ENCODE measurements at places on chromosomes 1 and 21.

DNA sequence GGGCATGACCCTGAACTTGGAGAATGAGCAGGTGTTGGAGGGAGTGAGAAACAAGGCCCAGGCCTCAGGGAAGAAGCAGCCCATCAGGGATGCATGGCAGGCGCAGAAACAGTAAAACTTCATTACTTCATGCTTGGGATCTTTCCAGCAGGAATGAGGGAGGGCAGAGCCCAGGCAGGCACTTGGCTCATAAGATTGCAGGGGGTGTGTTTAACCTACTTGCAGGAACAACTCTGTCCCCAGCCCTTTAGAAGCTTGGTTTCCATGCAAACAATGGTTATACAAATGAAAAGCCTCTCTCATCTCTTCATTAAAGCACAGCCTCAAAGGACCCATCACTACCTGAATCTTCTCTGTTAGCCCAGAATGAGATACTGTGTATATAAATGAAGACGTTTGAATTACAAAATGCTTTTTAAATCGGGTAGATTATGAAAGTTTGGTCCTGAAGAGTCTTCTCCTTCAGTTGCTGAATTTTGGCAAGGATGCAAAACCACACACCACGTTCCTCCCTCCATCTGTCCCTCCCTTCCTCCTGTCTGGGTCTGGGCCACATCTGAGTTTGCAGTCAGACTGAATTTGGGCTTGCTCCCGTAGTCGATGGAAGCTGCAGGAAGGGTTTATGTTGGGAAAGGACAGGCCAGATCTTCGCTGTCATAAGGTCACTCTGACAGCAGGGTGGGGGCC, 154.4 kb upstream of the KLHDC7A start:
- DNase-seq: no peak

GRCh38 chr1:174003867-174004266, 18.3 kb downstream of the RC3H1 start:
- no peak for DNase-seq

DNA sequence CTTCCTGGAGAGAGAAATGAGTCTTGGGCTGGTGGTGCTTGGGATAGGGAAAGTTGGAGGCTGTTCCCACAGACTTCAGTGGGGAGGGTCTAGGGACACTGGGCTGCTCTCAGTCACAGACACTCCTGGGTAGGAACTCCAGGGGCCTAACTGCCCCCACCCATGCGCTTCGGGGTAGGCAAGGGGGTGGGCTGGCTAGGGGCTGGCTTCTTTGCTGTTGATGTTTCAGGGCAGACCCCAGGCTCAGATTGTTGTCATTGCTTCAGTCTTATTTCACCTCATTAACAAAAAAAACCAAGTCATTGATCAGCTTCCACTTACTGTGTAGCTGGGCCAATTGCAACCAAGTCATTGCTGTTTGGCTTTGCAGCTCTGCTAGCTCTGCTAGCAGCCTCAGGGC, 160.1 kb upstream of the CSF3R start:
- DNase-seq: no peak

DNA sequence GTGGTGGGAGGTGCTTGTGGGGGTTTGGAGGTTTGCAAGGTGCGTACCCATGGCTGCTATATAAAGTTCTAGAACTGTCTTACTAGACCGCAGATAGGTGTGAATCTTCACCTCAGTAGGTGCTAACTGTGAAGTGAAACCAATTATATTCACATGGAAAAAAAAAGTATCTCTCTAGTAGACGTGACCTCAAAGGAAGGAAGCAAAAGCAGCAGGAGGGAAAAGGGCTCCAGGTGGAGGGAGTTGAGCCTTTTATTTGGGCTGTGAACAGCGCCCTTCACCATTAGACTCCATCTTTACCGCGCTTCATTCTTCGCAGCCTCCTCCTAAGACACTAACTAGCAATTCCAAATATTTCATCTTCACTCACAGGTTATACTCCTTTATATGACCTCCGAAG, 129.8 kb downstream of the TBX19 start:
- no peak for DNase-seq

- DNase-seq: no peak
Observed at GRCh38 chr1:107499139-107499744, 358.4 kb downstream of the NTNG1 start.

GRCh38 chr1:59738152-59738551, 76.6 kb upstream of the HOOK1 start:
- DNase-seq: no peak

DNA sequence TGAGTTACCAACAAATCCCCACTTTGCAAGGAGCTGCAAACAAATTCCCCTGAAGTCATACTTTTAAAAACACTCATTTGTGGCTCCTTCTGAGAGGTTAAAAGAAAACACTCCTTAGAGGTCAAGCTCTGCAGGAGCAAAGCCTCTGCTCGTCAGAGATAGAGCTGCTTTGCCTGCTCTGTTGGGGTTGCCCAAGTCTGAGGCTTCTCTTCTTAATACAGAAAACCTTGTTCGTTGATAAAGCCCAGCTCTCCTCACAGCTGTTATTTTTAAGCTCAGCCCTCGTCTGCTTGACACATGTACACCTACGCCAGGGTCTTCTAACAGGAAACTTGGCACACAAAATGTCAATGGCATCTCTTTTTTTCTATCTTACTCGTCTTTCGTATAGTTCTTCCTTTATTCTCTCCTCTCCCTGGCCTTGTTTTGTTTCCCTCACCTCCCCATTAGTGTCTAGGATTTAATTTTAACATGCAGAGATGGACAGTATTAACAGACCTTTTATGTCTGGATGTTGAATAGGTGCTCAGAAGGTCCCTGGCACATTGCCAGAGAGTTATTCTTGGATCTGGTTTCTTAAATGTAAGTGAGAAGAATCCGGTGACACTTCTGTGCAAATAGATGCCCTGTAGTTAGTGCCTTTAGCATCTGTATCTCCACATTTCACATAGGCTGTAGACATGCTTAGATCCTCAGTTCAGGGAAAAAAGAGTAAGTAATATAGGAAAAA, 86.0 kb downstream of the LRRC53 start:
- no peak for DNase-seq

DNA sequence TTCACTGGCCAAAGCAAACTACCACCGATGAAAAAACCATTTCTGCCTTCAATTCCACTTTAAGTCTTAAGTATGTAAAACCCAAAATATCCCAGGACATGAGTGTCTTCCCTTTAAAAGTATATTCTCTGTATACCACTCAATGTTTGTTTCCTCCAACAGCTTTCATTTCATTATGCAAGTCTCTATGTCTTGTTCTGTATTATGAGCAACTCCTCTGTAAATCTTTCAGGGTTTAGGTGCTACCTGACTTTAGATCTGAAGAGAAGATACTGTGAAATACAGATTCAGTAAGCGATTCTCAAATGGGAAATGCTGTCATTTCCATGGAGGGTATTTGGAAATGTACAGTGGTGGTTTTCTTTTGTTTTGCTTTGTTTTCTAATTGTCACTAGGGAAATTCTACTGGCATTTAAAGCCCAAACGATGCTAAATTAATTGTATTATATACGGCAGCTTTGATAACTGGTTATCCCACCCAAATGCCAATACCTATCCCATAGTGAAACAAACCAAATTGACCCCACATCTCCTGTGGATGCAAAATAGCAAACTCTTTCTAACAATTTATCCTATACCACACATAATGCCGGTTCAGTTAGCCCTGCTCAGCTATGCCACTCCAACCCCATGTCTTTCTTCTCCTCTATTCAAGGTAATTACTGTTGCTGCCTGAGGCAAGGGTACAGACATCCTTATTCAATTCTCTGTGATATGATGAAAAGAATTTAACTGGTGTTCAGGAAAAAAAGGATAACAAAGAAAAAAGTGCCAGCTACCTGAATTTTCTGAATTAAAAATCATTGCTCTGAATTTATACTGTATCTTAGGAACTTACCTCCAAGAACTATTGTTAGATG, 182.8 kb downstream of the EIF4G3 start:
- no peak for DNase-seq

DNA sequence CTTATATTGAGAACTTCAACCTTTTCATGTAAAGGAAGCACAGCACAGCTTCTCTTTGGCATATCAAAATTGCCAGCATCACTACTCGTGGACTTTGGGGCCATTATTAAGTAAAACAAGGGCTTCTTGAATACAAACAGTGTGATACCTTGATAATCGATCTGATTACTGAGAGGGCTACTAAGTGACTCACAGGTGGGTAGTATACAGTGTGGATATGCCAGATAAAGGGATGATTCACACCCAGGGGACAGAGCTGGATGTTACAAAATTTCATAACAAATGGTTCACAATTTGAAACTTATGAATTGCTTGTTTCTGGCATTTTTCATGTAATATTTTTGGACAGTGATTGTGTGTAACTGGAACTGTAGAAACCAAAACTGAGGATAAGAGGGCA, 15.4 kb downstream of the HDAC1 start:
- no peak for DNase-seq

DNA sequence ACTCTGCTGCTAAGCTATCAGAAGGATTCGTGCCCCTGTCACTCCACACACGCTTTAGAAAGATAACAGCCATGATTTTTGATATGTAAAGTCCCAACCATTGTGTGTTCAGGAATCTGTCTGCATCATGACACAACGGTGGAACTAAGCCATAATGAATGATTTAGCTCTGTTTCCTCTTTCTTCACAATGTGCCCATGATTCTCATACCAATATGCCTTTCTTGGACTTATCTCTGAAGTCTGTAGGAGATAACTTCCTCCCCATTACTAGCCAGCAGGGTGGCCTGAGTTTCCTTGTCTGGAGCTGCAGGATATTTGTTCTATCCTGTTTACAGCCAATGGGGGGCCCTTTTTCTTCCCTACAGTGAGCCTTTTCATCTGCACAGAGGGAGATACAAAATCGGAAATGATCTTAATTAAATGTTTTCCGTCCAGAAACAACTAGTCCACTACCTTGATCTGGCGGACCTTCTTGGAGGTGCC, 511.7 kb downstream of the USP25 start:
- no peak for DNase-seq

- no peak for DNase-seq
Observed at GRCh38 chr1:8902765-8903164, 24.3 kb upstream of the ENO1 start.

- peak; percentile 42 for DNase-seq
Observed at GRCh38 chr1:229557913-229558414, 543 bp downstream of the ABCB10 start.

- DNase-seq: no peak
Observed at GRCh38 chr1:110675060-110675791, 486 bp upstream of the KCNA3 start.

GRCh38 chr21:29299046-29299915, 559 bp downstream of the BACH1 start:
- peak; percentile 27 for DNase-seq

DNA sequence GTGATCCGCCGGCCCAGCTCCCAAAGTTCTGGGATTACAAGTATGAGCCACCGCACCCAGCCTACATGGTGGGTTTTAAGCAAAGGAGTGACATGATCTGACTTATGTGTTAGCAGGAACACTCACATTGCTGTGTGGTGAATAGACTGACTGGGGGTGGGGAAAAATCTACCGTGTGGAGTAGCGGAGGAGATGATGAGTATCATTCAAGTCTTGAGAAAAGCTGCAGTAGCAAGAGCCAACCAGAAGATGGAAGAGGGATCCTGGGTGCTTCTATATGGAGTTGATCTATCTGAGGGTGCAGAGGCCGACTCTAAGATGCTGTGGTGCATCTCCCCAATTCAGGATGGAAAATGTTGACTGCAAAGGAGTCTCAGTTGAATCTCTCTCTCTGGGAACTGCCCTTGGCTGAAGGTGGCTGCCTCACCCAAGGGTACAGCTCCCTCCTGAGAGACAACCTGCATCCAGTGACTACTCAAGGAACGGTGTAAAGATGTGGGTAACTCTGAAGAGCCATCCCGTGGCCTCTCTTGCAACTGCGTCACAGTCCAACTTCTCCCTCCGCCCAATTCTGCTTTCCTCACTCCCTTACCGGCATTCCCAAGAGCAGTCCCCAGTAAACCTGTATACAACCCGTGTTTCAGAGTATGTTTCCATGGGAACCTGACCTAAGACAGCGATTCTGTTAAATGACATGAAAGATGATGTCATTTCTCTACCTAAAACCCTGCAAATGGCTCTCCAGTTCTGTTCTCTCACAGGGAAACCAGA, 7.4 kb upstream of the B3GALNT2 start:
- DNase-seq: no peak

GRCh38 chr1:16294219-16295212, 57.5 kb upstream of the CPLANE2 start:
- no peak for DNase-seq

DNA sequence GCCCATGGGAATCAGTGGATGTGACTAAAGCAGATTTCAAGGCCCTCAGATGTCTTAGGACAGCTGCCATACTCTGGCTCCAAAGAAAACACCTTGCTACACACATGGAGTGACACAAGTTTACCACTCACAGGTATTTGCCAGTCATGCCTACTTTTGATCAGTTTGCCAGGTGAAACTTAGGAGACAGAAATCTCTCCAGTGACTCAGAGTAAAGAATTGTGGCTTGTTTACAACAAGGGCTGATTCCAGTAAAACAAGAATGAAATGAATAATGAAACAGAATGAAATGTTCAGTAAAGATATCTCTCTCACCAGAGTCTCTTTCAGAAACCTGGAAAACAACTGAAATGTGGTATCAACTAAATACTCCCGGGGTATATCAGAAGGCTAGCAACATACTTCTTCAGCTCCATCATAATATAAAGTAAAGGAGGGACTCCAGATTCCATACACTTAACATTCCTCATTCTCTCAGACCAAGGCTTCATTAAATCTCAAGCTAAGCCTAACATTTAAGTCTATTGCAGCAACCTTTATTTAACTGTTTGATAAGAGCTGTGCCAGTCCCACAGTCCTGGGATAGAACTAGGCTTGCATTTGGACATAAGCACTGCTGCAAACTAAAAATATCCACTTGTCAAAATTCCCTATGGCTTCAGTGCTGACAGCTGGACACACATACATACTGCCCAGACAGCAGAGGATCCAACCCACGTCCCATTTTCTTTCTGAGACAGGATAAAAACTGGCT, 143.3 kb downstream of the SIPA1L2 start:
- DNase-seq: no peak

DNA sequence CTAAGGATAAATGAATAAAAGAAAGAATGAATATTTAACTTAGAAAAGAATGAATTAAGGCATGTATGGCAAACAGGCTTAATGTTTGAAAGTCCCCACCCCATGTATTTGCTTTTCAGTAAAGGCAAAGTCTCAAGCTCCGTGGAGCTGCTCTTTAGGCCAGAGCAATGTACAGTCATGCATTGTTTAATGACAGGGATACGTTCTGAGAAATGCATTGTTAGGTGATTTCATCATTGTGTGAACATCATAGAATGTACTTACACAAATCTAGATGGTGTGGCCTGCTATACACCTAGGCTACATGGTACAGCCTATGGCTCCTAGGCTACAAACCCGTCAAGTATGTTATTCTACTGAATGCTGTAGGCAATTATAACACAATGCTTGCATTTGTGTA, 51.6 kb upstream of the SPATA6 start:
- no peak for DNase-seq

- DNase-seq: no peak
Observed at GRCh38 chr1:200438911-200439310, 29.1 kb upstream of the ZNF281 start.

Data from GM12891 (cell line).